ENCODE measurements at places on chromosomes 1 and 21.
A peak's percentile ranks its signal among the peaks of the same experiment; 100 is the strongest.

DNA sequence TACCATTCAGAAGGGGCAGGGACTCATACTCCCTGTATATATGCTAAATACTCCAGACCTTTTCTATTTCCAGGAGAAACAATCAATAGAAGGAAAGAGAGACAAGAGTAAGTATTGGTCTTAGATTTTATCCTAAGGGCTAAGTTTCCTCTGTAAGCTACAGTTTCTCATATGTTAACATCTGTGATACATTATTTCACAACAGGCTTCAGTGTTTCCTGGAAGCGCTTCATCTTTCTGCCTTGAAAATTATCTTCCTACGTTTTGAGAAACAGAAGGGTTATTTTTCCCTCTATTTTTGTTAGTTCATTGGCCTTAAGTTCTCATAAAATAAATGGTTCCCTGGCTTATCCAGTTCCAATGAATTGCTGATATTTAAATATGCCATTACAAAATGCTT, 15.6 kb downstream of the FMO1 start:
- no peak for DNase-seq

GRCh38 chr1:175493321-175494010, 249.9 kb downstream of the TNR start:
- DNase-seq, result no peak

GRCh38 chr1:35808450-35809113, 766 bp downstream of the AGO4 start:
- peak; percentile 36 for DNase-seq

GRCh38 chr1:23867895-23868556, at the start of gene FUCA1:
TSS of gene FUCA1 (minus strand) at chr1:23868290. CDS start at chr1:23868286, 4 bp downstream.
- peak; percentile 73 for DNase-seq

GRCh38 chr1:68588304-68588703, 91.4 kb upstream of the DEPDC1 start:
- DNase-seq, result no peak

- no peak for DNase-seq
These were observed 862 bp upstream of the PLEKHO1 start for GRCh38 chr1:150148837-150149270.

- DNase-seq, result no peak
These were observed 26.4 kb upstream of the SYCP1 start for GRCh38 chr1:114828251-114828650.

Measured in kidney capillary endothelial cell (primary cell).